ENCODE measurements at places on chromosomes 7 and 10.

DNA sequence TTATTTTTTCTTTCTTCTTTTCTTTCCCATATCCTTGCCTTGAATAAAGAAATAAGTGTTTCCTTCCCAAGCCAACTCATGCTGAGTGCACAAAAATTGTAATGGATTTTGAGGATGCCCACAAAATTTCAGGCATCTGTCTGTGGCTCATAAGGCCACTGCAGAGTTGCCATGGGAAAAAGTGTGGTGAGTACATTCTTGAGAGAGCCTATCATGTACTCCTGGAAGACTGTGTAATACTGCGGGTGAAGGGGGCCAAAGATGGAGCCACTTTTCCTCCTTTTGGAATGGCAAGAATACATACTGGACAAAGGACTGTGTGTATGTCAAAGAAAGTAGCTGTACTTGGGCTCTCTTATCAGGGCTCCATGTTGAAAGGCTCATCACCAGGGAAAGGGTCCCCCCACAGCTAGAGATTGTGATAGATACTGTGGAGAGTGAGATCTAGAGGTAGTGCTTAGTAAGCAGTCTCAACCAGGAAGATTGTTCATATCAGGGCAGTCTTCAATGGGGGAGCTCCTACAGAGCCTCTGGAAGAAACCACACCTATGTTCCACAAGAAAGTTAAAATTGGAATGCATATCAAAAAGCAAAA lies 341.6 kb upstream of the KCND2 start:
- no peak for DNase-seq

DNA sequence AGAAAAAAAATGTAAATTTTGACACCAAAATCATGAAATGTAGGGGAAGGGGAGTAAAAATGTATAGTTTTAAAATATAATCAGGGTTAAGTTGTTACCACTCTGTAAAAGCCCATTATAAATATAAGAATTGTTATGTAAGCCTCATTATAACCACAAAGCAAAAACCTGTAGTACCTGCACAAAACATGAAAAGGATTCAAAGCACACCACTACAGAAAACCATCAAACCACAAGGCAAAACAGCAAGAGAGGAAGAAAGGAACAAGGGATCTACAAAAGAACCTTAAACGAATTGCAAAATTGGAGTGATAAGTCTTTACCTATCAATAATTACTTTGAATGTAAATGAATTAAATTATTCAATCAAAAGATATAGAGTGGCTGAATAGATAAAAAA lies 41.0 kb upstream of the CDK6 start:
- no peak for DNase-seq

DNA sequence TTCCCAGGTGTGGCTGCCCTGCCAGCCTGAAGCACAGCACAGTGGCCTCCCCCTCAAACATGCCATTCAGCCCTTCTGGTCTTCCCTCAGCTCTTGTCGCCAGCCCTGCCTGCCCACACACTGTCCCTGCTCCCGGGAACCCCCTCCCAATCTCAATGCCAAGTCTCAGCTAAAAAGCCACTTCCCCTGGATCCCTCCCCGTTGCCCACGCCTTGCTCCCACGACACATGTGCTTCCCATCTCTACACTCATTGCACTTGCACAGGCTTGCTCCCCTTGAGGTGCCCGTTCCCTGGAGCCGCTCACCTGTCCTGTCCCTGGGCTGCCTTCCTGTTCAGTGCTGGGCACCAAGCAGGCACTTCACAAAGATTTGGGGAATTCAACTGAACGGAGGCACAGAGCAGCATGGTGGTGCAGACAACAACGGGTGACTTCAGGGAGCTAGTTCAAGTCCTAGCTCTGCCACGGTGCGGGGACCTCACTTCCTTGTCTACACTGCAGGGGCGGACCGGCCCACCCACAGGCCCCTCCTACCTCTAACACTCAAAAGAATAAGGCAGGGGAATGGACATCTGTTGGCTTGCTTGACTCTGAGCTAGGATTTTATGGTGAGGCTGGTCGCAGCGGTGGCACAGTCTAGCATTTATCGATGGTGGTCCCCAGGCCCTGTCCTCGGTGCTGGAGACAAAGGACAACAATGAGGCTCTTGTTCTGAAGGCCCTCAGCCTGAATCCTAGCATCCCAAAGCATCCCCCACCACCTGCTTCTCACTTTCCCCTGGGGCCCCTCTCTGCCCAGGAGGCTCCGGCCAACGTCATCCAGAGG lies 18.4 kb downstream of the RGS10 start:
- DNase-seq = no peak

DNA sequence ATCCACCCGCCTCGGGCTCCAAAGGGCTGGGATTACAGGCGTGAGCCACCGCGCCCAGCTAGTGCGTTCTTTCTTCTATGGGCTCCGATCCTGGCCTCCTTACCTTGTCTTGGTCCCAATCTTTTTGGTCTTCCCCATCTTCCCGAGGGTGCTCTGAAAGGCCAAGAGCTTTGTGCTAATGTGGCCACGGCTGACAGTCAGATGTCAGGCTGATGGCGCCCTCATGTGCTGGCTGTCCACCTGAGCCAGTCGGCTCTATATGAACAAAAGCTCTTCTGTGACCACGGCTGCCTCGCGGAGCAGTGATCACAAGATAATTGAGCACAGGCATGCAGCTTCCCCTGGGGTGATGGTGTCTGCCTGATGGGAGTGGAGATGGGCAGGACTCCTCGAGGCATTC lies 11.0 kb upstream of the AHCYL2 start:
- DNase-seq = no peak

DNA sequence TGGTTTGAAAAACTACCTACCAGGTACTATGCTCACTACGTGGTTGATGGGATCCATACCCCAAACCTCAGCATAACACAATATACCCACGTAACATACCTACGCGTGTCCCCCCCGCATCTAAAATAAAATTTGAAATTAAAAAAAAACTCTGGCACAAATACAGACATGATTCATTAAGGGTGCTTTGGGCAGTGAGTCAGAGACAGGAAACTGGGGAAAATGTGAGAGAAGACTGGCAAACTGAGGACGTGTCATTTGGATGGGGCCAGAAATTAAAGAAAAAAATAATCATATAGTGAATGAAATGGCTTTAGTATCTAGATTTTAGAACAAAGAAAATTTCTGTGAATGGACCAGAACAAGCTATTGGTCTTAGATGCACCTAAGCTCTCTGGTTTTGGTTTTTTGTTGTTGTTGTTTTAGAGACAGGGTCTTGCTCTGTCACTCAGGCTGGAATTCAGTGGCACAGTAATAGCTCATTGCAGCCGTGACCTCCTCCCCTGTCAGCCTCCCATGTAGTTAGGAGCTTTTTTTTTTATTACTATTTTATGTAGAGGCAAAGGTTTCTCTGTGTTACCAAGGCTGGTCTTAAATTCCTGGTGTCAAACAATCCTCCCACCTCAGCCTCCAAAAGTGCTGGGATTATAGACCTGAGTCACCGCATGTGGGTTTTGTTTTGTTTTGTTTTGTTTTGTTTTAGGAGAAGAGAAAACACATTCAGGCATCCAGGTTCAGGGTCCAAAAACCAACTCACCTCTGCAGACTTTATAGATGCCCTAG lies 5.9 kb upstream of the PRSS58 start:
- no peak for DNase-seq

DNA sequence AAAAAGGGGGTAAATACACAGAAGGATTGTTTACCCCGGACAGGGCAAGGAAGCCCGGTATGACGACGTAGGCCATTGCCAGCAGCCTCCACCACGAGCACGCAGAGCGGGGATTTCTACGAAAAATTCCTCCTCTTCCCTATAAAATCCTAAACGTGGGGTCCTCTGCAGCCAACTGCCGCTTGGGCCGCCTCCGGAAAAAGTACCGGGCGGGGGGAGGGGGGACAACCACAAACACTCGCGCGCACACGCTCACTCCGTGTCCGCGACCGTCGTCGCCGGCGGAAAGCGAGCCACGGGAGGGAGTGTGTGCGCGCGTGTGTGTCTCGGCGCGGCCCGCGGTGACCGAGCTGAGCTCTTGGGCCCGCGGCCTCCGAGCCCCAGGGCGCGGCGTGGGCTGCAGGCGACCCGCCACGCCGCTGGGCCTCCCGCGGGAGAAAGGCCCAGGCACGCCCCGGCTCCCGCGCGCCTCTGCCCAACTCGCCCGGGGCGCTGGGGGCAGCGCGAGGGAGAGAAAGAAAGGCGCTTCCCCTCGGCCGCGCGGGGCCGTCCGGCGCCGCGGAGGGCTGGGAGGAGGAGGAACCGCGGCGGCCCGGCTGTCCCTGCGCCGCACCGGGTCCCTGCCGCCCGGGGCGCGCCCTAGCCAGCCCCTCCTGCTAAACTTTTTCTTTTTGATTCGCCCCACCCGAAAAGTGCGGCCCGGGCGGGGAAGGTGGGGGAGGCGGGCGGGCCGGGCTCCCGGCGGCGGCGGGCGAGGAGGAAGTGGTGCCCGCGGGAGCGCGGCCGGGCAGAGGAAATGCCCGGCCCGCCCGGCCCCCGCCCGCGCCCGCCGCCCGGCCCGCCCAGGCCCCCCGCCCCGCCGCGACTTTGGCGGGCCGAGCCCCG lies 1.5 kb downstream of the CTBP2 start:
- DNase-seq = no peak

DNA sequence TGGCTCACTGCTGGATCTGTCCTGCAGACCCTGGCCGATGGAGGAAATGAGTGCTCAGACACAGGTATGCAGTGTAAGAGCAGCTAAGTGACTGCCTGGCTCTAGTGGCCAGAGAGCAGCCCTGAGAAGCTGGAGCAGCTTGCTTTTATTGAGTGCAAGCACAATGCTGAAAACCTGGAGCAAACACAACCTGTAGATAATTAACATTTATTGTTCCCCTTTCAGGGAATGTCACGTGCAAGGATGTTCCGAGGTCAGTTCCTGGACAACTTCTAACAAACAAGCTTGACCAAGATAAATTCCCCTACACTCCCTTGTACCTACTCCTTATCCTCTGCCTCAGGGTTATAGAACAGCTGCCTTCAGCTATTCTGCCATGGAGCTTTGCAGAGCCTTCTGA lies 31.3 kb downstream of the DDC start:
- DNase-seq = no peak

DNA sequence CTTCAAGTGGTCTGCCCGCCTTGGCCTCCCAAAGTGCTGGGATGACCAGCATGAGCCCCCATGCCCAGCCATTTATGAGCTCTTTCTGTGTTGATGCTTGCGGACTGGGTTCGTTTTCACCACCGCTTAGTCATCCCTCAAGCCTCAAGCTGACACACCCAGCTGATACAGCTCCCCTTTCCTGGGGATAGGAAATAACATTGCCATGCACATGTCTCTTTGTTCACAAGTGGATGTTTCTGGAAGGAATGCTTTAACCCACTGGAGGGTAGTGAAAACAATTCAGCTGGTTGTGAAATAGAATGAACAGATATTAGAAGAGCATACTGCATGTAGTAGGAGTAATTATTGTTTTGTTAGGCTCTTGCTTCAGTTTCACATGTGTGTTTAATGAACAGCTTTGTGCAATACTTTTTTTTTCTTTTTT lies 8.5 kb upstream of the METTL27 start:
- no peak for DNase-seq

- no peak for DNase-seq
Observed at GRCh38 chr10:29618341-29619171, 16.2 kb downstream of the SVIL start.

DNA sequence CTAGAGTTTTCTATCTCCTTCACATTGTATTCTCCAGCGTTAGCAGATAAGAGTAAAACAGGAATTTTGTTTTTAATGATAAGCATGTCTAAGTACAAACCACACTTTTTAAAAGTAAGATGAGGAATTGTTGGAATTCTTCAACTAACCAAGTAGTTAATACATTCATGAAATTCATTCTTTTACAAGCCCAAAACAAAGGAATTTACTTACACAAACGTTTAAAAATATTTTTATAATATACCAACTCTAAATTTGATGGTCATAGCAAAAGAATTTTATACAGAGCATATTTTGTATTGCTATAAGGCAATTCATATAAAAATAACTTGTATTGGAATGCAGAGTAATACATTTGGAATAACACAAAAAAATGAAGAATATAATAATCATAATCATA lies 51.3 kb downstream of the TWIST1 start:
- no peak for DNase-seq

DNA sequence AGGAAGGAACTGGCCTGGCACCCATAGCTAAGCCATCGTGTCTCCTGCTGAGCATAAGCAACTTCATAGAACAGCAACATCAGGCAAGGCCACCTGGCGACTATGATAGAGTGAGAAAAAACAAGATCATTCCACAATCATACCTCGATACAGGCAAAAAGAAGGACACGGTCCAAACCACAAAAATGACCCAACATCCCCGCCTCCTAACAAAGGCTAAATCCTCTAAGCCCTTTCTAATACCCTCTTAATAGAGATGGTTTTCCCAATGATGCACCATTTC lies 40.2 kb upstream of the SVOPL start:
- DNase-seq = no peak

DNA sequence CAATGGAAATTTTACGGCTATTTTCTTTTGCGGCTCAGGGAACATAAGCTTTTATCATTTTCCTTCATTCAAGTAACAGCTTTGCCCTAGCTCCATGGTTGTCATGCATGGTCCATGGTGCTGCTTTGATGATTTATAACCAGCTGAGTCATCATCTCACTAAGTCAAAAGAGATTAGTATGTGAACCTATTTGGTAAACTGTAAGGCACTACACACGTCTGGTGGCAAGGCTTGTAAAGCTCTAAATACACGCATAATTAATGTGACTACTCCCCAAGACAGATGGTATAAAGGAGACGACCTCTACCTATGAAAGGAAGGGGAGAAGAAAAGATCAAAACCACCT lies 340.2 kb downstream of the KCNMA1 start:
- DNase-seq = no peak

DNA sequence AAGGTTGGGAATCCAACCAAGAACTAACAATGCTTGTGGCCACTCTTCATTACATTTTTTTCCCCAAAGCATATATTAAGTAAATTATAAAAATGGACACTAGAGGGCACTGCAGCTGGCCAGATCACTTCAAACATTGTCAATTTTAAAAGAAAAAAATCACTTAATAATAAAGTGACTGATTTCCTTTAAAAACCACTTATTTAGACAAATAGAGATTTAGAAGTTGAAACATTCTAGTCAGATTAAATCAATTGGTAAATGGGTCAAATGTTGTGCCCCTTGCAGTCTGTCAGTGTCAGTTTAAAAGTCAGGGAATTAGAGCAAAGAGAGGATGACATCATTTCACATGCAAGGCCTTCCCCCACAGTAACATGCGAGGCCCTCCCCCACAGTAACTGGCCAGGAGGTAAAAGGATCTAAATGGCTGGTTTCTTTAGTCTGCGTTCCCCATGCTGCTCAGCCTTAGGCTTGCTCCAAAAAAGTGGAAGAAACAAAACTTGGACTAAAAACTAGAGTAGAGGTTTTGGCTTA lies 177.9 kb downstream of the SKAP2 start:
- DNase-seq = peak; percentile 77

- no peak for DNase-seq
Observed at GRCh38 chr7:20991544-20991943, 204.9 kb upstream of the SP8 start.
